Activated T-cell treated with anti-CD3 and anti-CD28 coated beads, Interleukin-2, amount 50 U/mL, for 72 hours (primary cell): ENCODE measurements at places on chromosomes 2 and 18. TPM values are rescaled to one million over a fixed set of nuclear protein-coding genes. Genes with fewer than 3 reads are reported as not detected.

GRCh38 chr18:45166836-45167551, 448.3 kb upstream of the SLC14A2 start:
- peak; percentile 1 for DNase-seq
- H3K4me3 ChIP-seq = no peak overlapping the region
- peaks cover 9% of the 10 kb centered on the region for H3K27me3 ChIP-seq
- H3K4me1 ChIP-seq = no peaks in the 10 kb centered on the region

- no peak overlapping the region for H3K4me3 ChIP-seq
- H3K27me3 ChIP-seq = no peaks in the 10 kb centered on the region
- H3K4me1 ChIP-seq = no peaks in the 10 kb centered on the region
- no peak for DNase-seq
- H3K27ac ChIP-seq = no peak overlapping the region
Observed at GRCh38 chr2:99905025-99905424, 237.4 kb downstream of the AFF3 start.

- no peak overlapping the region for H3K4me3 ChIP-seq
- no peaks in the 10 kb centered on the region for H3K27me3 ChIP-seq
- H3K36me3 ChIP-seq = peaks cover 3% of the 10 kb centered on the region
- DNase-seq = no peak
- H3K4me1 ChIP-seq = no peaks in the 10 kb centered on the region
Observed at GRCh38 chr2:174078275-174078674, 113.1 kb upstream of the SP3 start.

GRCh38 chr2:96801005-96801785, 14.9 kb upstream of the CNNM3 start:
- H3K36me3 ChIP-seq = no peaks in the 10 kb centered on the region
- DNase-seq = peak; percentile 78
- no peak overlapping the region for H3K27ac ChIP-seq
- peaks cover 2% of the 10 kb centered on the region for H3K4me1 ChIP-seq
- H3K4me3 ChIP-seq = no peak overlapping the region
- no peaks in the 10 kb centered on the region for H3K27me3 ChIP-seq

DNA sequence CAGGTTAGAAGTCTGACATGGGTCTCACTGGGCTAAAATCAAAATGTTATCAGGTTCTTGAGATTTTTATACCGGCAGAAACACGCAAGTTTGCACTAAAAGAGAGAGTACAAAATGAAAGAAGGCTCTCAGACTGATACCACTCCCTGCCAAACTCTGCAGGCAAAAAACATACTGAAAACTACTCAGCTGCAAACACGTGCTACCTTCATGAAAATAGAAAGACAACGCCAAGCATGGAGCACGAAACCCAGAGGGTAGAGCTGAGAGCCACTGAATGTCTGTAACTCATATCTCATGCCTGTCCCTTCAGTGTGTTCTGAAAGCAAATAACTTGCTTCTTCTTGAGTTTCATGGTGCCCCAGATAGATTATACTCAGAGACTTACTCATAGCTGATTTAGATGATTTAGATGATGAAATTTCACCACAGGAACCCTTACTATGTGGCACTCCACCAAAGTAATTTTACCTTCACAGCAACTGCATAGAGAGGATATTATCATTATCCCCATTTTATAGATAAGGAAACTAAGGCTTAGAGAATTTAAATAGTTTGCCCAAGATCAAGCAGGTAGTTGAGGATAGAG, 313.0 kb upstream of the SLC39A10 start:
- H3K4me1 ChIP-seq = peaks cover 15% of the 10 kb centered on the region
- H3K27ac ChIP-seq = no peak overlapping the region
- H3K36me3 ChIP-seq = no peaks in the 10 kb centered on the region
- no peak overlapping the region for H3K4me3 ChIP-seq
- H3K27me3 ChIP-seq = no peaks in the 10 kb centered on the region

GRCh38 chr18:11951390-11951851, 29.9 kb upstream of the IMPA2 start:
- no peaks in the 10 kb centered on the region for H3K36me3 ChIP-seq
- H3K4me1 ChIP-seq = peaks cover 32% of the 10 kb centered on the region
- no peak overlapping the region for H3K4me3 ChIP-seq
- DNase-seq = no peak
- H3K27me3 ChIP-seq = no peaks in the 10 kb centered on the region
- no peak overlapping the region for H3K27ac ChIP-seq

- H3K36me3 ChIP-seq = peaks cover 11% of the 10 kb centered on the region
- H3K27me3 ChIP-seq = peaks cover 11% of the 10 kb centered on the region
- no peak overlapping the region for H3K4me3 ChIP-seq
- H3K4me1 ChIP-seq = no peaks in the 10 kb centered on the region
- DNase-seq = no peak
Observed at GRCh38 chr2:238598802-238599530, 172.2 kb downstream of the ASB1 start.

- no peak overlapping the region for H3K4me3 ChIP-seq
- no peak overlapping the region for H3K27ac ChIP-seq
Observed at GRCh38 chr18:36283448-36283847, 14.1 kb upstream of the FHOD3 start.

DNA sequence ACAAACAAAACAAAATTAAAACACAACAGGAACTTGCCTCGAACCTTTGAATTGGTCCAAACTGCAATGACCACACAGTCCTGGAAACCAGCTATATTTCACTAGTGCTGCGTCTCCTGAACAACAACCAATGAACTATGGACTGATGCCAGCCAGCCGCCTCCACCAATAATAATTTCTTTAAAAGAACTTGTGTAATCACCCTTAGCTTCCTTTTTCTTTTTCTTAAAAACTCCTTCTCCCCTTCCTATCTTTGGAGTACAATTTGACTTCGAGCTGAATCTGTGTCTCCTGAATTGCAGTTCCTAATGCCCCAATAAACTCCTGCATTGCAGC, 1.6 kb upstream of the CXXC1 start:
- H3K27me3 ChIP-seq = no peaks in the 10 kb centered on the region
- peaks cover 11% of the 10 kb centered on the region for H3K36me3 ChIP-seq
- H3K4me1 ChIP-seq = peaks cover 29% of the 10 kb centered on the region
- no peak for DNase-seq
- peak overlapping the region; percentile 73 for H3K4me3 ChIP-seq
- H3K27ac ChIP-seq = peak overlapping the region; percentile 87

GRCh38 chr2:8125741-8126711, 555.8 kb upstream of the ID2 start:
- no peak for DNase-seq
- peaks cover 13% of the 10 kb centered on the region for H3K27me3 ChIP-seq
- no peaks in the 10 kb centered on the region for H3K4me1 ChIP-seq
- peaks cover 10% of the 10 kb centered on the region for H3K36me3 ChIP-seq

- H3K4me3 ChIP-seq = no peak overlapping the region
- no peaks in the 10 kb centered on the region for H3K36me3 ChIP-seq
- H3K27me3 ChIP-seq = no peaks in the 10 kb centered on the region
- no peak overlapping the region for H3K27ac ChIP-seq
Observed at GRCh38 chr2:132978840-132979239, 308.8 kb upstream of the LYPD1 start.

Gene ACMSD
- not detected for total RNA-seq

Gene PSMA8
- total RNA-seq = 0.81 TPM

Gene MITD1
- total RNA-seq = 85.1 TPM

Gene RIT2
- total RNA-seq = not detected

Gene ZNF521
- total RNA-seq = not detected

Gene SAG
- total RNA-seq = 0.02 TPM

Gene DSC2
- not detected for total RNA-seq

Gene KANSL1L
- 10.5 TPM for total RNA-seq
